ENCODE measurements at places on chromosomes 2 and 18.

- DNase-seq, result no peak
Observed at GRCh38 chr2:134712736-134713135, 6.1 kb downstream of the TMEM163 start.

DNA sequence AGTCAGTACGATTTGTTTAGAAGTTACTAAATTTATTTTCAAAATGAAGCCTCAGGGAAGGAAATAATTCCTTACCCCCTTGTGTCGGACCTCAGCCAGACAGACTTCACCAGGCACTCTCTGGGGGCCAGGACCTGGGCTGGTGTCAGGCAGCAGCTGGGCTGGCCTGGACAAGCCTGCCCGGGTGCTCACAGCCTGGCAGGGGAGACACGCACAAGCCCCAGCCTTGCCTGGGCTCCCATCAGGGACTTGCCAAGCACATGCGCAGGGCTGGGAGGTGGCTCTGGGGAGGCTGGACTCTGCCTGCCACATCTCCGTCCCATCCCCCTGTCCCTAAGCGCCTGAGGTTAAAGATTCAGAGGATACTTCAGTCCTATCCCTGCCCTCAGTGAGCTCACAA, 56.8 kb upstream of the HS6ST1 start:
- DNase-seq, result no peak

- DNase-seq, result no peak
Observed at GRCh38 chr2:107001062-107001461, 115.1 kb upstream of the ST6GAL2 start.

DNA sequence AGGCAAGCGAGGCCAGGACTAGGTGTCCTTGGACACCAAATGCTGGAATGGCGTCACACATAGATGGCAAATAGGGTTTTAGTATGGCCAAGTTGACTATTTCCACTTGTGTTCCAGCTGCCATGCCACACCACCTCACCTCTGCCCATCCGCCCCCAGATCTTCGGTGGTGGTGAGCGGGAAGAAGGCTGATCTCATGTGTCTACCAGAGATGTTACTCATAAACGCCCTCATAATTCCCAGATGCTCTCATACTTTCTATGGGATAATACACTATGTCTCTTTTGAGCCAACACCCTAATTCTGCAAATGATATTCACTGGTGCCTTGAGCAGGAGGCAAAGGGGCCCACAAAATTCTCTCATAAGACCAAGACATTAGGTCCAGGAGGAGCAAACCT, 281.1 kb upstream of the FN1 start:
- DNase-seq, result no peak

GRCh38 chr18:31634331-31634713, 42.6 kb downstream of the TTR start:
- DNase-seq, result no peak

All from HS-27A (cell line).